Aortic smooth muscle cell (primary cell): ENCODE measurements at places on chromosomes 6 and 20. TPM values are rescaled to one million over a fixed set of nuclear protein-coding genes. Genes with fewer than 3 reads are reported as not detected.

The TPX2 gene
- 37.1 and 41.0 TPM in 2 replicates for total RNA-seq

The C4A gene
- 5.7 and 5.8 TPM in 2 replicates for total RNA-seq

The CNKSR3 gene
- 6.7 and 15.5 TPM in 2 replicates for total RNA-seq

The RAMACL gene
- 0.66 and 2.1 TPM in 2 replicates for total RNA-seq

The ULBP1 gene
- total RNA-seq = under 0.01 and 0.06 TPM in 2 replicates

The CRISP2 gene
- total RNA-seq = not detected in 2 replicates

The LGSN gene
- total RNA-seq = 0.12 TPM in 1 of 2 replicates, not detected in the other

The FKBP1A gene
- total RNA-seq = 143 and 176 TPM in 2 replicates
